ENCODE measurements at places on chromosomes 11 and 22.

- DNase-seq, result no peak
Observed at GRCh38 chr11:45470794-45471167, 184.6 kb upstream of the SYT13 start.

- DNase-seq, result no peak
Observed at GRCh38 chr11:102874852-102875251, at the start of gene MMP12. MMP12 (minus strand) TSS chr11:102874982; CDS start chr11:102874937, 45 bp downstream.

DNA sequence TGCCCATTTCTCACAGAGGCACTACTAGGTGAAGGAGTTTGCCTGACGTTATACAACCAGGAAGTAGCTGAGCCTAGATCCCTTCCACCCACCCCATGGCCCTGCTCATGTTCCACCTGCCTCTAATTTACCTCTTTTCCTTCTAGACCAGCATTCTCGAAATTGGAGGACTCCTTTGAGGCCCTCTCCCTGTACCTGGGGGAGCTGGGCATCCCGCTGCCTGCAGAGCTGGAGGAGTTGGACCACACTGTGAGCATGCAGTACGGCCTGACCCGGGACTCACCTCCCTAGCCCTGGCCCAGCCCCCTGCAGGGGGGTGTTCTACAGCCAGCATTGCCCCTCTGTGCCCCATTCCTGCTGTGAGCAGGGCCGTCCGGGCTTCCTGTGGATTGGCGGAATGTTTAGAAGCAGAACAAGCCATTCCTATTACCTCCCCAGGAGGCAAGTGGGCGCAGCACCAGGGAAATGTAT is 14.1 kb downstream of the PIK3IP1 start:
- DNase-seq, result no peak

DNA sequence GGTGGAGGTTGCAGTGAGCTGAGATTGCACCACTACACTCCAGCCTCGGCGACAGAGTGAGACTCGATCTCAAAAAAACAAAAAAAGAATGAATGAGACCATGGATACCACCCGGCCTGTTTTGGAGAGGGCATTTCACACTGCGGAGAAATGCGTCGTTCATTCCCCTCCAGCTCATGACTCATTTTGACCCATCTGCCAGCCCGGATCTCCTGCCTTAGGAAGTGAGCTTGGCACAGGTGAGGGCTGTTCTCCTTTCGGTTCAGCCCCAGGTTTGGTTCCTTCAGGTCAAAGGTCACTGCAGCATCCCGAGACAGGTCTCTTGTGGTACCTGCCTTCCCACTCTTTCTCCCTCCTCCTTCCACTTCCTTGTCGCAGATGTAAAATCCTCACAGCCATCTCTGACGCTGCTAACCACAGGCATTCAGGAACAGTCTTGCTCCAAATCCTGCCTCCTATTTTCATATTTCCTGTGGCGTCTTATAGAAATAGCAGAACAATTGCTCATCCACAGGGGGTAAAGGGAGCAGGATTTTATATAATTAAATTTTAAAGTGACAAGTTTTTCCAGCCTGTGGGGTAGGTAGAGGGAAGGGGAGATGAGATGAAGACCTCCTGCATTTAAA is 517.9 kb downstream of the NTM start:
- DNase-seq, result no peak

DNA sequence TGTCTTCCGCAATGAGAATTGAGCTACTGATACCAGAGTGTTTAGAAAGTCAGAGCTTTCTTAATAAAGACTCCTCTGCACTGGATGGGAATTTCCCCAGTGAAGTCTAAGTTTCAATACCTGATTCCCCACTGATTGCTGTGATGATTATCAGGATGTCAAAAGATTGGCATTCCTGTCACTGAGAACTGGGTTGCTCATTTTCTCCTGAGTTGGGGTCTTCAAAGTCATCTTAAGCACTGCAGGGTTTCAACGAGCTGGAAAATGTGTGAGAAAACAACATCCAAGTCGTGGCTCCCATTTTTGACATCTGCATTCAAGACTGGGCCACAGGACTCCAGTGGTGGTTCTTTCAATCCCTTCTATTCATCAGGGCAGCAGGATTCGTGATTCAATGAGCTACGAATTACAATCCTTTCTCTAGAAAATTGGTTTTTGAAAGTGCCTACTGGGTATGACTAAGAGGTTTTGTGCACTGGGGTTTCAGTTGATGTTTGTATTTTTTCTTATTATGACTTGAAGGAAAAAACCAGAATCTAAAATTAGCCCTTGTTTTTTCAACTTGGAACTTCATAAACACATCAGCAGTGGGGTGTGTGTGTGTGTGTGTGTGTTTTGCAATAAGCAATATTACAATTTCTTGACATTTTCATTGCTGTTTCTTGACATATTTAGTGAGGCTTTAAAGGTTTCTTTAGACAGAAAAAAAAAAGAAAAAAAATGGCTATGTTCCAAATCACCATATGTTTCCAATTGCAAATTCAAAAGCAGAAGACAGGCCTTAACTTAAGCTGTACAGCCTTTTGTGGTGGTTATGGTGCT is 233.0 kb downstream of the FAM76B start:
- no peak for DNase-seq

DNA sequence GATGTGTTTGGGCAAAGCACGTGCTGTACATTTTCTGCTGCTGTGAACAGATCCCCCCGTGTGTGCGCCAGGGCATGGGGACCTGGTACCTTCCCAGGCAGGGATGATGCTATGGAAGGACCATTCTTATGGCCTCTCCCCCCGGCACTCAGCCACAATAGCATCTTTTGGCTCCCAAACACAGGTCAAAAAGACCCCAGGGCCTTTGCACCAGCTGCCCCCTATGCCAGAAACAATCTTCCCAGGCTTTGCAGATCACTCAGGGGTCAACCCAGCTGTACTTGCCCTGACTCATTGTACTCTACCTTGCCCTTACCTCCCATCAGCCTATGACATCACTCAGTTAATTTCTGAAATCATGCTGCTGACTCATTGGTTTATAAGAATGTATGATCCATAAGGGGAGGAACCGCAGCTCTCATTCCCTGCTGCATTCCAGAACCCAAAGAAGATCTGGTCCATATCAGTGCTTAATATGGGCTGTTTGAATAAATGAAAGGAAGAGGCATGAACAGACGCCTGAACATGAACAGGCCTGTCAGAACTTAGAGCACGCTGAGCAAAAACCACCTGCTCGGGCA is 100.7 kb downstream of the CELSR1 start:
- DNase-seq, result no peak

DNA sequence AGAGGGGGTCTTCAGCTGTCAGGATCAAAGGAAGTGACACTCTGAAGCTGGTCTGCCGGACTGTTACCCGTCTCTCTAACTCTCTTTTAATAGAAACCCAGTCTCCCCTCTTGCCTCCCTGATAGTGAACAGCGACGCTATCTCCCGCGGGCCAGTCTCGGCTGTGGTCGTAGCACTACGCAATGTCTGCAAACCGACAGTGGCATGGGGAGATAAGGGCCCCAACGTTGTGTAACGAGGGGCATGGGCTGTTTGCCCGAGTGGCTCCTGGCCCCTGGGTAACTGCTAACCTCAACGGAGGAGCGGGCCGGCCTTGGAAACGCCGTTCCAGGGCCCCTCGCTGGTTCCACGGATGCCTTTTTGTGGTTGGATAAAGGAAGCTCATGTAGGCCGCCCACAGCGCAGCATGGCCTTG is 23.3 kb downstream of the ZBTB16 start:
- DNase-seq, result no peak

- no peak for DNase-seq
Observed at GRCh38 chr11:68008381-68009337, 1.5 kb upstream of the ALDH3B1 start.

GRCh38 chr11:113531575-113532451 is 56.6 kb upstream of the DRD2 start:
- DNase-seq, result no peak

DNA sequence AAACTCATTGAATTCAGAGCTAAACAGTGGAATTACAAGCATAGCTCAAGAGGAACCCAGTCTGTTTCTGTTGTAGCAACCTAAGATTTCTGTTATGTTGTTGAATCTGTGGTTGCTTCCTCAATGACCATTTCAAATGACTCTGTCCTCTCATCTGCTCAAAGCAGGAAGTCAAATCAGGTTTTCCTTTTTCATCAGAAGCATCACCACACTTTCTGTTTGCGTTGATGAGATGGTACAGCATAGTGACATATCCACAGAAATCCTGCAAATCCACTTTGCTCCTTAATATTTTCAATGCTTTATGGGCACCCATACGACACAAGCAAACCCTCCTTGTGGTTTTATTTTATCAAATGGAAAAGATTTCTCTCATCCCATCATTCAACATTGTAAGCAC is 12.6 kb upstream of the UCP2 start:
- DNase-seq, result no peak

DNA sequence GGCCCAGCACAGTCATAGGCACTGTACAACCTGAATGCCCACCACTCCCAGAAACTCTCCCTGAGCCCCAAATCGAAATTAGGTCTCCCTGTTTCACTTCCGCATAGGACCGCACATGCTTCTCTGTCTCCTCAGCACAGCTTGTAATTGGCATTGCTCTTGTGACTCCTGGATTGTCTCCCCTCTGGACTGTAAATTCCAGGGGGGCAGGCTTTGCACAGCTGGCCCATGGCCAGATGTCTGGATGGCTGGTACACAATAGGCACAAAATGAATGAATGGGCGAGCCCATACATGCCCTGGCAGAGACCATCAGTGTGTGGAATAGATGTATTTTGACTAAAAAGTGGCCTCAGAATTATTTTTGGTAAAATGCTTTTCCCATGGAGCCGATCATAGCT is 63.3 kb upstream of the PHF21B start:
- DNase-seq, result no peak

GRCh38 chr22:22463855-22464540 is 44.5 kb downstream of the ZNF280B start:
- peak; percentile 35 for DNase-seq

DNA sequence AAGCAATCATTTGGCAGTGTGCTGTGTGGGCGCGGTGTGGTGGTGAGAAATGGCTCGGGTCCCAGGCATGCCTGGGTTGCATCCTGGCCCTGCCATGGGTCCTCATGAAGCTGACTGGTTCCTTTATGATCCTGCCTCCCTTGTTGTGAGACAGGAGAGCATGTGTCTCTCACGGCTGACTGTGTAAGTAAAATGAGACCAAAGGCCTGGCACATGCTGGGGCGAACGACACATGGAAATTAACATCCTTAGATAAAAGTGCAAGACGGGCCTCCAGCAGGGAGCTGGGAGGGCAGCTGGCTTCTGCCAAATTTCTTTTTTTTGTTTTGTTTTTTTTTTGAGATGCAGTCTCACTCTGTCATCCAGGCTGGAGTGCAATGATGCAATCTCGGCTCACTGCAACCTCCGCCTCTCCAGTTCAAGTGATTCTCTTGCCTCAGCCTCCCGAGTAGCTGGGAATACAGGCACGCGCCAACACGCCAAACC is 9.4 kb upstream of the FBLN1 start:
- no peak for DNase-seq

GRCh38 chr11:61756147-61756451 is 3.7 kb downstream of the MYRF start:
- DNase-seq, result no peak

GRCh38 chr11:30452842-30453241 is 129.9 kb downstream of the ARL14EP start:
- DNase-seq, result no peak

GRCh38 chr22:36017651-36018091 is 11.0 kb downstream of the RBFOX2 start:
- DNase-seq, result no peak

DNA sequence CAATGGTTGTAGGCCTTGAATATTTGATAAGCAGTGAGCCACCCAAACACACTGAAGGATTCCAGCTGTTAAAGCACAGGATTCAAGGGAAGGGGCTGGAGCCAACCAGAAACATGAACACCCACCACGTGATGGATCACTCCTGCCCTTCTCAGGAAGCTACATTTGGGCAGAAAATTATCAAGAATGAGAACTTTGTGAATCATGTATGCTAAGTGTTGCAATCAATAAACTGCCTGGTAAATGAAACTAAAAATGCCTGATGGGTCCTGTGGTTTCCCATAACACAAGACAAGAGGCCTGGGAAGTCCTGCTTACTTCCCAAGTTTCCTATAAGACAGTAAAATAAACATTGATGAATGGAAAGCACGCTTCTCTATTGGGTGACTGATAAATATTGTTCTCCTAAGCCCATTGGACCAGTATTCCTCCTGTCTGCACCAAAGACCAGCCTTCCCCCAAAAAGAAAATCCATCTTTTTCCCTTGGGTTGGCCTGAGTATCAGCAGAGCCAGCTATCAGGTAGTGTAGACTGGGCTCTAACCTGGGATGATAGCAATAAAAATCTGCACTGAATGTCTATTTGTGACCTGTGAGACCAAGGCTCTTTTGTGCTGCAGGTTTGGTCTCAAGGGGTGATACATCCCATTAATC is 98.4 kb downstream of the CCDC83 start:
- no peak for DNase-seq

DNA sequence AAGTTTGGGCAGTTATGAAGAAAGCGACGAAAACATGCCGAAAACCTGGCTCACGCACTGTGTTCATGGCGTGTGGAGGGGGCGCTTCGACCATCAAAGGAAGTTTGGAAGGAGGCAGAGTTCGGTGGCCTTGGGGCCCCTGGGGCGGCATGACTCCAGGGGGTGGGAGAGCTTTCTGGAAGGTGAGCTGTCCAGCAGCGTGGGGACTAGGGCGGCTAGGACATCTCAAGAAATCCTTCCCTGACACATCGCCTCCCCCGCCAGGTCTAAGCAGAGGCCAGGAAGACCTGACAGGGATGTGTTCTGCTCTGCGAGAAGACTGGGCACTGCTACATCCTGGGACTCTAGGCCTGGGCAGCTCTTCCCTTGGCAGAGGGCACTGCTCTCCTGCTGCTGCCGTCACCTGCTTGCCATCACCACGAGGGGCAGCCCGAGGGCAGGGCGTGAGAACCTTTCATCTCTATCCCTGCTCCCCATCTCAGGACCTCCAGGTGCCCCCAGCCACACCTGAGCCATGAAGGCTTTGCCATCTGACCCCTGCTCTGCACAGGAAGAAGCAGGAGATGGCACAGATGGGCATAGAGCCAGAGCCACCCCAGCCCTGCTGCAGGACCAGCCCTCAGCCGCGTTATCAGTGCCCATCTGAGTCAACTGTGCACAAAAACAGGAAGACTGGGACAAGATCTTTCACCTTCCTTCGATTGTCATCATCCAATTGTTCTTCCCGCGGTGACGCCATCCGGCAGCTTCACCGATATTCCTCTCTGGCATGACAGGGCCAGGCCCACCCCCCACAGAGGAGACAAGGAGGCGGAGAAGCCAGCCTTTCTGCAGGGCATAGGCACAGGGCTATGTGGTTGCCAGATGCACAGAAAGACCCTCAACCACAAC is 12.7 kb downstream of the LINC01488 start:
- DNase-seq, result no peak

- peak; percentile 13 for DNase-seq
Observed at GRCh38 chr11:95715777-95716241, 73.8 kb downstream of the FAM76B start.

DNA sequence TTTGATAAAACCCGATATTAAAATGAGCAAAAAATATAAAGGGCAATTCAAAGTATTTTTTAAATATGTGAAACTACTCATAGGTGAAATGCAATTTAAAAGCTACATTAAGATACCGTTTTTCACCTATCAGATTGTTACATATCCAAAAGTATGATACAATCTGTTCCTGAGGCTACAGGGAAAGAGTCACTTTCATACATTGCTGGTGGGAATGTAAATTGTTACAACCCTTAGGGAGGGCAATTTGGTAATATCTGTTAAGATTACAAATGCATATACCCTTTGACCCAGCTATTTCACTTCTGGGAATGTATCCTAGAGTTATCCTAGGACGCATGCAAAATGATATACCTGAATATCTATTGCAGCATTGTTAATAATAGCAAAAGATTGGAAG is 132.1 kb downstream of the BLID start:
- no peak for DNase-seq

Data from C1 segment of cervical spinal cord (tissue), 14 donors.